ENCODE measurements at places on chromosomes 12 and 14.

DNA sequence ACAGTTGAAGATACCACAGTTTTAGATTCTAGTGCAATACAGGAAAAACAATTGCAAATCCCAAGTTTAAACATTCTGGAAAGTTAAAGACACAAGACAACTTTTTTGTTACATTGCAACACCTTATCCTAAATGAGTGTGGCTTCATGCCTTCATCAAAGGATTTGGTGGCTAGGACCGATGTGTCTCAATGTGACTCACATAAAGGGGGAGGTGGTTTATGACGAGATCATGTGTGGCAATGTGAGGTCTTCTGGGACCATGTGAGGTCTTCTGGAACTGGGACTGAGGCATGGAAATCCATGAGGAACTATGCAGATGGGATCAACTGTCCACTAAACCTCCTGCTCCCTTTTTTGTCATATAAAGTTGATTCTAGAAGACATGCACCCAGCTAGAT is 166.2 kb downstream of the PAX9 start:
- no peak for DNase-seq

- no peak for DNase-seq
These were observed 79.0 kb downstream of the MOK start for GRCh38 chr14:102225936-102226335.

DNA sequence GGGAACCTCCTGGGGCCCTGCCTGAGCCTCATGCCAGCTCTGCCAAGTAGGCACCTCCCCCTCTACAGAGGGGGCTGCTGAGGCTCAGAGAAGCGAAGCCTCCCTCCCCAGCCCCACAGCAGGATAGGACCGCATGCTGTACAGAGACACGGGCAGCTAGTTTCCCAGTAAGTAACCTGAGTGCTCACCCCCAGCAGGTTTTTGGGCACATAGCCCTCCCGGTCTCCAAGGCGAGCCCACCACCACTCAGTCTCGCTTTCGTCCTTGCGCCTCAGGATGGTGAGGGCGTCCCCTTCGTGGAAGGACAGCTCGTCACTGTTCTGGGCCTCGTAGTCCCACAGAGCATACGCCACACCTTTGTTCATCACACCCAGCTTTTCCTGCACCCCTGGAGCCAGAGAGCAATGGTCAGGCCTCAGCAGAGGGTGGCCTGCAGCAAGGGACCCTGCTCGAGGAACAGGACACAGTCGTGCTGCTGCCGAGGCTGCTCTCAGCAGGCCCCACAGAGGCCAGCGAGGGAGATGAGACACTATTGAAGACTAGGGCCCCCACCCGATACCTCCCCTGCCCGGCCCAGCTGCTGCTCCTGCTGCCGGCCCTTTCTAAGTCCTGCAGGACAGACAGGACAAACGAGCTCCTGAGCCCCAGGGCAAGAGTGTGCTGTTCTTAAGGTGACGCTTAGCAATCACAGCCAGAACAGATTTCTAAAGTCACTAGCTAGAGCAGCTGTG is 20.4 kb downstream of the ZFYVE21 start:
- no peak for DNase-seq

- DNase-seq = no peak
These were observed 46.2 kb downstream of the KDM2B start for GRCh38 chr12:121534495-121535148.

DNA sequence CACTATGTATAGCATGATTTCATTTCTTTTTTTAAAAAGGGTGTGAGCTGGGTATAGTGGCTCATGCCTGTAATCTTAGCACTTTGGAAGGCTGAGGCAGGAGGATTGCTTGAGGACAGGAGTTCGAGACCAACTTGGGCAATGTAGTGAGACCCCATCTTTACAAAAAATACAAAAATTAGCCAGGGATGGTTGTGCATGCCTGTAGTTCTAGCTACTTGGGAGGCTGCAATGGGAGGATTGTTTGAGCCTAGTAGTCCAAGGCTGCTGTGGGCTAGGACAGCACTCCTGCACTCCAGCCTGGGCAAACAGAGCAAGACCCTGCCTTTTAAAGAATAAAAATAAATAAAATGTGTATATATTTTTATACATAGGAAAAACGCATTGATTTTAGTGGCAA is 43.0 kb downstream of the DIP2B start:
- no peak for DNase-seq

DNA sequence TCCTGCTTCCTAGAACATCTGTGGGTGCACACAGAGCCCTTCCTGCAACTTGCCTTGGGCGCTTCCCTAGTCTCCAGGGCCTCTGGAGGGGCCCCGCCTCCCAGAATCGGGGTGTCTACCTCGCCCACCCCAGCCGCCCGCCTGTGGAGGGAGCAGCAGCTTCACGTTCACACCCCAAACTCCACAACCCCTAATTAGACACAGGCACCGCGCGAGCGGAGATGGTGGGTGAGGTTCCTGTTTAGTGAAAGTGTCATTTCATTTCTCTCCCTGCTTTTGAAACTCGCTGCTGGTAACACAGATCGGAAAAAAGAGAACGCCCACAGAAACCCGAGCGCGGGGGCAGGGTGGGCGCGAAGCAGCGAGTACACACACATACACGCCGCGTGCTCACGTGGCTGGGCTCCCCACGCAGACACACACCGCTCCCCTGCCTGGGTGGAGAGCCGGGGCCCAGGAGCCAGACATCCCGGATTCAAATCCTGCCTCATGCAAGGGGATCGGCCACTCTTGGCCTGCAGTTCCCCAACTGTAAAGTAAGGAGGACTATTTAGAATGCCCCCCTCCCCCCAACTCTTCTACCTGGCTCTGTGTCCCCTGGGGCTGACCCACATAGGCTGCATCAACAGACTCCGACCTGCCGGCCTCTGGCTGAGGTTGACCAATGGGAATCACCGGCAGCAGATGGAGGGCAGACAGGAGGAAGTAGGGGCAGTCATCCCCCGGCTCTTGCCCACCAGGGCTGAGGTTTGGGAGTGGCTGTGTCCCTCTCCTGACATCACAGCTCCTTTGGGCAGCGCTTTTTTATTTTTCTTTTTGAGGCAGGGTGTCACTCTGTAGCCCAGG is 79.2 kb upstream of the NCOR2 start:
- peak; percentile 18 for DNase-seq

- DNase-seq = no peak
These were observed 197.3 kb upstream of the CPNE8 start for GRCh38 chr12:39102474-39103209.

DNA sequence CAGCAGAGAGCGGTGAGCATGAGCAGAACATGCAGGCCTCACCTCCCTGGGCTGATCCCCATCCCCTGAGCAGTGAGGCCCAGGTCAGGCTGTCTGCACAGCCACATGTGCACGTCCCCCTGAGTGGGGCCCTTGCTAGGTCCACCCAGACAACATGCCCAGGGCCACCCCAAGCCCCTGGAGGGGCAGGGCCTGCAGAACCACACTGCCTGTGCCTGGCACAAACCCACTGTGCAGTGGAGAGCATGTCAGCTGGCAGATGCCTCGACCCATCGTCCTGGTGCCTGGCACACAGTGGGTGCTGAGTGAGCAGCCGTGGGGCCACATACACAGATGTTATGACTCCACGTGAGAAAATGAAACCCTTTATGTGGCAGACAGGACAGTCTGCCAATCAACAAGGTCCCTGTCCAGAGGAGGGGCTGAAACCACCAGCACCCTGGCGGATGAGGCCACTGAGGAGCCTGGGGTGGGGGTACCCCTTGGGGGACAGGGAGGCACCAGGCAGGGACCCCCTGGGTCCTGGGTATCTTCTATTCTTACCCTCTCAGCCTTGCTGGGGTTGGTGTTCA is 8.3 kb downstream of the ANHX start:
- no peak for DNase-seq

DNA sequence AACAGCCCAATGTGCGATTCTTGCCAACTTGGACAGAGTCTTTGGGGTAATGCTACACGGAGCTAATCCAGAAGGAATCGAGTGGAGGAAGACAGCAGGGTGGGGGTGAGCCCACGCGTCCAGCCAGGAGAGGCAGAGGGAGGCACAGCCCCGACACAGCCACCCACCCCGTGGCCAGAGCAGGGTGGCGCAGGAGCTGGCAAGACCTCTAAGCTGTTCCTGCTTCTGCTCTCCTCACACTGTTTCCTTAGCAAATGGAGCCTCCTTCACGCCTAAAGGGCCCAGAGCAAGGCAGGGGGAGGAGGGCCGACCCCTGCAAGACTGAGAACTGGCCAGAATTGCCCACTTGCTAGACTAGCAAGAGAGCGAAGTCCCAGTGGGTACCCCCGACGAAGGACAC is 91.5 kb downstream of the FBXL14 start:
- DNase-seq = no peak

DNA sequence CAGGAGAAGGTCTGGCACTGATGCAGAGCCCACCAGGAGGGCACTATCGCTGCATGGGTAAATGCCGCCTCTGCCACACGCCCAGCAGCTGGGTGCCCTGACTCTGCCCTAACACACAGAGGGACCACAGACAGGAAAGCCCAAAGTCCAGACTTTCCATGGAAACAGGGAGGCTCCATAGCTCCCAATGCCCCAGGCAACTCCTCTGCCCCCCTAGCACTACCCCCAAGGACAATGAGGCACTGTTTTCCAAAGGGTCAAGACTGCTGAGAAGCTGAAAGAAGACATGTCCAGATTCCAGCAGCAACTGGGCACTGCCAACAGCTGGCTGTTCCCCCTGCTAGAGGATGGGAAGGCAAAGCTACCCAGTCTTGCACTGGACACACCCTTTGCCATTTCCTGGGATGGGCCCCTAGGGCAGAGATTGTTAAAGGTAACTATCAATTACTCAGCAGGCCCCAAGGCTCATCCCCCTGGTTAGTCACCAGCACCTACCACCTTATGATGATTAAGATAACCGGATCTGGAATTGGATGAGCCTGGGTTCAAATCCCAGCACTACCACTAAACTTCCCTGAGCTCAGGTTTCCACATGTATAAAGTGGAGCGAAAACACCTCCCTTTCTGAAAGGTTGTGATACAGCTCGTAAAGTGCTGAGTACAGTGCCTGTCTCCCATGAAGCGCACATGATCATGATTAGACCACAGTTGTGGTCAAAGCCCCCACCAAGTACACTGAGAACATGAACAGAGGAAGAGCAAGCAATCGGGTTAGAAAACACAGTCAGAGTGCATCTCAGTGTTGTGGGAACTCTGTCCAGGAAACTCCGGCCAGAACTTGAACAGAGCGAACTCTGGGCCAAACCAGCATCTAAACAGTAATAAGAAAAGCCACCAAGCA is 3.3 kb downstream of the PXN start:
- DNase-seq = no peak

DNA sequence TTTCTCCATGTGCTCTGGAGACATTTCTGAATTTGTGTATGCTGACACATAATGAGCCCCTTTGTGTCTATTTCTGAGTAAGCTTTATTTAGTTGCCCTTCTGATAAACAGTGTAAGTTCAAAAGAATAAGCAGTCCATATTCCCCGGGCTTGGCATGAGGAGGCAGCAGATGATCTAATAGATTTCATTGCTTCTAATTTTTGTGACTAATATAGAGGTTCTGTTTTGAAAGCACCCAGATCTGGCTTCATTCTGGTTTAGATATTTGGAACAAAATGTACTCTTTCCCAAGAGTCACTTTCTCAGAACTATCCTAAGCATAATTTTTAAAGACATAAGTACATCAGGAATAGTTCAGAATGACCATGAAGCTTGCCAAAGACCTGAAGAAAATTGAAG is 290.9 kb downstream of the BTG1 start:
- no peak for DNase-seq

DNA sequence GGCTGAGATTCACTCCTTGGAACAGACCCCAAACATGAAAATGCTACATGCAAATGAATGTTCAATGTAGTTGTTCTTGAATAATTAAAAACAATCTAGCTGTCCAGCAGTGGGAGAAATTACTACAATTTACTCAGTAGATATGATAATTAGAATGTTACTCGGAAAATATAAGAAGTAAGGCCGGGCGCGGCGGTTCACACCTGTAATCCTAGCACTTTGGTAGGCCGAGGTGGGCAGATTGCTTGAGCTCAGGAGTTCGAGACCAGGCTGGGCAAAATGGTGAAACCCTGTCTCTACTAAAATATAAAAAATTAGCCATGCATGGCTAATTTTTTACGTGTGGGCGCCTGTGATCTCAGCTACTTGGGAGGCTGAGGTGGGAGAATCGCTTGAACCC is 15.3 kb upstream of the PTGER2 start:
- no peak for DNase-seq

DNA sequence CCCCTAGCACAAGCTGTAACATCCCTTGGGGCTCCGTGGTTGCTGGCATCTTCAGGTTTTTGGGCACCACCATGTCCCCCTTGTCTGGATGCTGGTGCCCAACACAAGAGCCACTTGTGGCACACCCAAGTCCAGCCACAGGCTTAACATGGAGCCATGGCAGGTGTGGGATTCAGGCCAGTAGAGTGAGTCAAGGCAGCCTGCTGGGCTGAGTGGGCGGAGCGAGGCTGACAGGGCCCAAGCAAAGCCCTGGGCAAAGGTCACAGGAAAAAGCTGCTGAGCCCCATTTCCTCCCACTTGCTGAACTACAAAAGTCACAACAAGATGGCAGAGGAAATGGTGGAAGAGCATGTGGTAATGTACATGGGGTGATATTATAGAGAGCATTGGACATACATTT is 950.7 kb upstream of the FLRT2 start:
- no peak for DNase-seq

DNA sequence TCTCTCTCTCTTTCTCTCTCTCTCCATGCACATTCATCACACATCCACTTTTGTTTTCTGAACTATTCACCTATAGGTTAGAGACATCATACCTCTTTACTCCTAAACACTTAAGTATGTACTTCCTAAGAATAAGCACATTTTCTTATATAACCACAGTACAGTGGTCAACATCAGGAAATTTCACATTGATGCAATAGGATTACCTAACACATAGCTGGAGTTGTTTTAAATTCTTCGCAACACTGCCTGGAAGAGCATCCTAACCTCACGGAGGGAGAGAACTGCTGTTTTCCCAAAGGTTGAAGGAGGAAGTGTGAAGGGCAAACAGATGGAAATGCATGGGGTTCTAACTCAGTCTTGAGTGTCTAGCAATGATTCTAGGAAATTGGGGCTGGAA is 159.2 kb downstream of the SYT1 start:
- DNase-seq = no peak

- DNase-seq = no peak
These were observed 123.2 kb downstream of the SNAPC1 start for GRCh38 chr14:61885203-61885961.

DNA sequence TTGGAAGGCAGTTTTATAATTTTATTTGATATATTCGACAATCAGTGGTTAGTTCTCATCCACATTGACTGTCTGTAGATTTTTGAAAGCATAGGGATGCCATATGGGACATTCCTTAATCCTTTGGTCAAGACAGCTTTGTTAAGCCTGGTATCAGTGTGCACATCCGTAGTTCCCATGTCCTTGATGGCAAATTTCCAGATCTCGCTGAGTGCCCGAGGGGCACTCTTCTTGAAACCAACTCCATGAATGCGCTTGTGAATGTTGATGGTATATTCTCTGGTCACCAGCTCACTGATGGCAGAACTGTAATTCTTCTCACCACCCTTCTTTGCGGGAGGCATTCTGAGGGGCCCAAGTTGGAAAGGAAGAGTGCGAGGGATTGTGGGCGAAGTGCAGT is 6.1 kb upstream of the DENND5B start:
- DNase-seq = no peak

DNA sequence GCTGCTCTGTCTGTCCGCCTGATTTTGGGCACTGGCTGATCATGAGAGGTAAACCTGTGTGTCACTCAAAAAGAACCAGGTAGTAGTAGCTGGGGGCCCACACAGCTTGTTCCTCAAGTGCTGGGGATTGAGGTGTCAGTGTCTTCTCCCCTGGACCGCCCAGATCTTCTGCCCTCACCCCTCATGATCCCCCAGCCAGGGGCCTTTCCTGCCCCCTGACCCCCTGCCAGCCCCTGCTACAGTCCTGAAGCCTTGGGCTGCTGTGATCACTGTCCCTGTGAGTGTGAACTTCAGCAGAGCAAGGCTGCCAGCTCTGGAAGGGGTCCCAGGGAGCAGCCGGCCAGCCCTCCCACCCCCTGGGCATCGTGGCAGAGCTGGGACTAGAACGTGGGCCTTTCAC is 11.4 kb downstream of the WSCD2 start:
- DNase-seq = no peak
